ENCODE measurements at places on chromosomes 13 and 19. TPM values are rescaled to one million over a fixed set of nuclear protein-coding genes. Genes with fewer than 3 reads are reported as not detected.

The TEX101 gene
- not detected for total RNA-seq

The OR1I1 gene
- total RNA-seq, result not detected

The STOML3 gene
- not detected for total RNA-seq

The ZNF677 gene
- total RNA-seq, result 5.4 TPM

DNA sequence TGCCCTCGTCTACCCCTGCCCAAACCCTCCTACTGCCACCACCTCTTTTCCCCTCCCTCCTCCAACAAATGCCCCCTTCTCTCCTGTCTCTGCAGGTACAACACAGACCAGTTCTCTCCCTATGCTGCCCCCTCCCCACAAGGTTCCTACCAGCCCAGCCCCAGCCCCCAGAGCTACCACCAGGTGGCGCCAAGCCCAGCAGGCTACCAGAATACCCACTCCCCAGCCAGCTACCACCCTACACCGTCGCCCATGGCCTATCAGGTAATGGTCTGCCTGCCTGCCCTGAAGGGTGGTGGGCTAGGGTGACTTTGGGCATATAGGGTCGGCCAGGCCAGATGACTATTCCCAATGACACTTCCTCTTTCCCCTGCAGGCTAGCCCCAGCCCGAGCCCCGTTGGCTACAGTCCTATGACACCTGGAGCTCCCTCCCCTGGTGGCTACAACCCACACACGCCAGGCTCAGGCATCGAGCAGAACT, 6.5 kb upstream of the TIMM50 start:
- DNase-seq, result peak; percentile 73

DNA sequence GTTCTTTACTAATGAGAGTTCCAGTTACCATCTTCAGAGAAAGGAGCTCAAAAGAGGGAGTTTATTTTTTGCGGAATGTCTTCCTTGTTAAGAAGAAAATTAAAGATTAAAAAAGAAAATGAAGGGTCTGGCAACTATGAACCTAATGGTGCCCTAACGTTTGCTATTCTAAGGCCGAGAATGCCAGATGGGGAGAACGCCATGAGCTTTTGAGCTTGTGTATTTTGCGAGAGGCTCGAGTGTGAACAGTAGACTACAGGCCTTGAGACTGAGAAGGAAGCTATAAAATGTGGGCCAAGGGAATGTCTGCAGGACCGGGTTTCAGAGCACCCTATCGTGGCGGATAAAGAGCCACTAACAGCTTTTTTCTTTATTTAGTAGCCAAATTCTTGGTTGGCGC, 6.7 kb downstream of the FGF14 start:
- no peak for DNase-seq

GRCh38 chr13:50152224-50152623, 137.0 kb downstream of the KCNRG start:
- peak; percentile 15 for DNase-seq

DNA sequence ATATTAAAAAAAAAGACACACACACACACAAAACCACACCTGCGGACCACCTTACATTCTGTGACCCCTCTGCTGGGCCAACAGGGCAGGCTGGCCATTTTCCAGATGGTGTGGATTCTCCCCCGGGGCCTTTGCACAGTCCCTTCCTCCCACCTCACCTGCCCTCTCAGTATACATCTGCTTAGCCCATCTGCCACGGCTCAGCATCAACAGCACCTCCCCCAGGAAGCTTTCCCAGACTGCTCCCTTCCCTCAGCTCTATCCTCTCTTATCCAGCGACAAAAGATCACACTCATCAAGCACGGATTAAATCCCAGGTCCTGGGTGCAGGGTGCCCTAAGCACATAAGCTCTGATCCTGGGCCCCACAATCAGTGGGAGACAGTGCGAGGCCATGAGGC, 4.5 kb downstream of the ZNF787 start:
- no peak for DNase-seq

GRCh38 chr13:24038841-24039330, 121.6 kb upstream of the SPATA13 start:
- DNase-seq, result no peak

All from SJSA1 (cell line).